ENCODE measurements at places on chromosomes 6 and 20.

- DNase-seq, result no peak
Measured at GRCh38 chr6:72559555-72559954, 62.3 kb upstream of the KCNQ5 start.

DNA sequence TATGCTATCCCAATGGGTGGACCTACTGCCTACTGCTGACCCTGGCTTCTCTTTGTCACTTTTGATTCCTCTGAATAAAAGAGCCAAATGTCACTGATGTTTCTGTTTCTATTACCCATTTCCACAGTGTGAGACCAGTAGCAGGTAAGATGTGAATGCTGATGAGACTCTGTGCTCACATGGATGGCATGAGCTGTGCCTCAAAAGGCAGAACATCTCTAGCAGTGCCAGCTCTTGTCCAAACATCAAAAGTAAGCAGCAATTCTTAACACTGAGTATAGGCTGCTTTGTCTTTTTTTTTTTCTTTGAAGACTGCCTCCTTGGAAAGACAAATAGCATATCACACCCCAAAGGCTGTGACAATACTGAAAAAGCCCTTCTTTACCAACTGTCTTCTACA lies 459.2 kb upstream of the RUNX2 start:
- DNase-seq, result no peak

DNA sequence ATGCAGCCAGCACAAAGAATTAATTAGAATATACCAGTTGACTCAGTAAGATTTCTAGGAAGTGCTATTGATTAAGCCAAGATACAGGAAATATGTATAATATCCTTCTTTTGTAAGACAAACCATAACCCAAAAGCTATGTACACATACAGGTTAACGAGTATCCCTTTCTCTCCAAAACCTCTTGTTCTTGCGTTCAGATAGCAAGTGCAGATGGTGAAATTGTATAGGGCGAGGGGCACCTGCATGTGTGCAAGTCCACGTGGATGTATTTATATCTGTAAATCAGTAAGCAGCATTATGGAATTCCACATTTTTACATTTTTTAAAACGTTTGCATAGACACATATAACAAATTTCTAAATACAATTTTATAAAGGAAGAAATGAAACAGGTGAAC lies 228.6 kb downstream of the TBXT start:
- DNase-seq, result no peak

DNA sequence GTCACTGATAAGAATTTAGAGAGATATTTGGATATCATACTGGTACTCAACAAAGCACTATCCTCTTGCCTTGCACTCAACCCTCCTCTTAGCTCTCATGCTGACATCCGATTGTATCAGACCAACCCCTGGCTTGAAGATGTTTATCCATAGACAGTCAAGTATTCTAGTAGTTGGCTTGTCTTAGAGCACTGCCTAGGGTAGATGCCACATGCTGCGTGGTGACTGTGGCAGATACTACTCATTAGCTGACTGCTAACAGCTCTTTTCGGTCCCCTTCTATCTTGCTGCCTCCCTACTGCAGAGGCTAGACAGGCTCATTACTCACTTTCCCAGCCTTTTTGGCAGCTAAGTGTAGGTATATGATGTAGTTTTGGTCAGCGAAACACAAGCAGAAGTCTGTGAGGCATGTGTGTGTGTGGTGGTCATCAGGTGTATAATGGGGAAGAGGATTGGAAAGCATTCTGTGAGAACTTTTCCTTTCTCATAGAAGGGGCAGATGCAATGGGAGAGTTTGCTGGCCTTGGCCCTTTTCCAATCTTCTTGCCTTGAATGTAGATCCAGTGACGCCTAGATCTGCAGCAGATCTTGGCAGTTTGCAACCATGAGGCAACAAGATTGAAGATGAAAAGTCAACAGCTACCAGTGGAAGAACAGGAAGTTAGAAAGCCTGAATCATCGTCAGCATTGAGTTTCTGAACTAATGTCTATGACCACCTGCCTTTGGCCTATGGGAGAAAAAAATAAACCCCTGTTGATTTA lies 4.4 kb upstream of the IFNGR1 start:
- no peak for DNase-seq

DNA sequence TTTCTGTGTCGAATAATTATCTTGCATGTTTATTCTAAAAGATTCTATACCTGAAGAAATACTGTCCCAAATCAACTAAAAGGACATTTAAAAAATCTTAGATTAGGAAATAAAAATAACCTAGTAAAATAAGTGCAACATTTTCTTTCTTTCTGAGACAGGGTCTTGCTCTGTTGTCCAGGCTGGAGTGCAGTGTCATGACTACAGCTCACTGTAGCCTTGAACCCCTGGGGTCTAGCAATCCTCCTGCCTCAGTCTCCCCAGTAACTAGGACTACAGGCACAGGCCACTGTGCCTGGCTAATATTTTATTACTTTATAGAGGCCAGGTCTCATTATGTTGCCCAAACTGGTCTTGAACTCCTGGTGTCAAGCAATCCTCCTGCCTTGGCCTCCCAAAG lies 48.7 kb downstream of the RARS2 start:
- DNase-seq, result no peak

GRCh38 chr20:12413116-12413515 lies 495.4 kb downstream of the BTBD3 start:
- no peak for DNase-seq

DNA sequence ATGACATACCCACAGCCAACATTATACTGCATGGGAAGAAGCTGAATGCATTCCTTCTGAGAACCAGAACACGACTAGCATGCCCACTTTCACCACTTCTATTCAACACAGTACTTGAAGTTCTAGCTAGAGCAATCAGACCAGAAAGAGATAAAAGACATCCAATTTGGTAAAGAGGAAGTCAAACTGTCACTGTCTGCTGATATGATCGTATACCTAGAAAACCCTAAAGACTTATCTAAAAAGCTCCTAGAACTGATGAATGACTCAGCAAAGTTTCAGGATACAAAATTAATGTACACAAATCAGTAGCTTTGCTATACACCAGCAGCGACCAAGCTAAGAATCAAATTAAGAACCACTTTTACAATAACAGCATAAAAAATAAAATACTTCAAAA lies 60.5 kb downstream of the EYS start:
- no peak for DNase-seq

- no peak for DNase-seq
Measured at GRCh38 chr20:24895898-24896658, 53.0 kb upstream of the CST7 start.

GRCh38 chr6:148716811-148717210 lies 30.0 kb upstream of the UST start:
- DNase-seq, result no peak

GRCh38 chr20:21607971-21608725 lies 94.3 kb upstream of the NKX2-2 start:
- DNase-seq, result no peak

GRCh38 chr20:8060977-8061376 lies 41.4 kb upstream of the TMX4 start:
- no peak for DNase-seq

DNA sequence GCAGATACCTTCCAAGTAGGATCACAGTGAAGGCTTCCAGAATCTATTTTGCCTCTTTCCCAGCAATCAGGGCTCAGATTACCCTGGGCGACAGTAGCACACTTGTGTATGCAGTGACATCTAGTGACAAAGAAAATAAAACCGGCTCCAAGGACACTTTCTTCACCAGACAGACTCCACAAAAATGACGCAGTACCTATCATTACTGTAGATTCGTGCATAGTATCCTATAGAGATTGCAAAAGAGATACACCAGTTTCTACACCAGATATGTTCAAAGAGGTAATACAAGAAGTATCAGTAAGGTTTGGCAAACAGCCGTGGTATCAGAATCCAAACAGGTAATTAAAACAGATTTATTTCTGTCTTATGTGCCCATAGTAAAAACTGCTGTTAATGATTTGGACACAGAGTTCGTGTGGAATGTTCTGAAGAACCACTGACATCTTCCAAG lies 600.4 kb upstream of the JAG1 start:
- no peak for DNase-seq

DNA sequence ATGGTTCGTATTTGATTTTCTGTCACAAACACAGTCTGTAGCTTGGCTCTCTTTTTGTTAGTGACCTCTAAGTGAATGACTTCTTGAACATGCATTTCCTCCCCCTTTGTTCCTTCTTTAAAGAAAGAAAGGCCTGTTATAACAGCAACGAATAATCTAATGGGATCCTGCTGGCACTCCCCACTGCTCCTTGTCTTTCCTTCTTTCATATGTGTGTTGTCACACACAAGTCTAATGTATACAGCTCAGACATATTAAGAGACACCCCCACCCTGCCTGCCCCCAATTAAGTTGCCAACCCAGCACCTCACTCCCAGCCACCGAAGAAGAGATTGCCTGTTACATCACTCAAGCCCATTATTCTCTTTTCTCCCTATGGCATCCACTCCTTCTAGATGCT lies 4.9 kb upstream of the SAMD5 start:
- DNase-seq, result no peak

DNA sequence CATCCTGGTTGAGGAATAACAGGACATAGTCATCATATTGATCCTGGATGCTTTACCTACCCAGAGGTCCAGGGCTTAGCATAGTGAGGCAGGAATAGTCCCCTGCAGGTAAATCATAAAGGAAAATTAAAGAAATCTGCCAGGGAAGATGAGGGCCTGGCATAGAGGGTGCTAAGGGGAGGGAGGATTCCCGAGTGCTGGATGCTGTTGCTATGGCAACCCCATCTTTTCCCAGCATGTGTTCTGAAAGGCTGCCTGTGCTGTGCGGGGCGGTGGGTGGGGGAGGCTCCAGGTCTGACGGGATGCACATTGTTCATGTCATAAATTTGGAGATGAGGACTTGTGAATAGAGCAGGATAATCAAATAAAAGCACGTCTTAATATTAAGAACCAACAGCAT lies 212.6 kb upstream of the PCSK2 start:
- no peak for DNase-seq

Measured in stimulated activated CD8-positive, alpha-beta memory T cell treated with anti-CD3 and anti-CD28 coated beads, Interleukin-15, amount 100 ng/mL, for 4 hours (primary cell).